Spinal cord (tissue), 10 donors: ENCODE measurements at places on chromosomes 1 and 21. TPM values are rescaled to one million over a fixed set of nuclear protein-coding genes. Genes with fewer than 3 reads are reported as not detected.

Gene LCE1E
- total RNA-seq, result not detected

Gene TDRD10
- total RNA-seq, result 0.40 TPM

Gene PCP4L1
- 81.2 TPM for total RNA-seq

Gene DENND2D
- total RNA-seq, result 7.1 TPM

Gene KIF2C
- 10.8 TPM for total RNA-seq

Gene LAMC1
- total RNA-seq, result 170 TPM

Gene TYW3
- total RNA-seq, result 14.5 TPM

Gene LORICRIN
- 0.22 TPM for total RNA-seq

Gene PADI6
- not detected for total RNA-seq

Gene SIK1
- 13.2 TPM for total RNA-seq

Gene FABP3
- total RNA-seq, result 77.1 TPM

Gene HAPLN2
- 7.3 TPM for total RNA-seq

Gene PCP4
- total RNA-seq, result 25.8 TPM

Gene OVAAL
- not detected for total RNA-seq

Gene E2F2
- total RNA-seq, result 5.8 TPM

Gene OR2L2
- total RNA-seq, result 0.39 TPM

Gene MIA3
- 65.8 TPM for total RNA-seq

Gene AMPD1
- total RNA-seq, result not detected

Gene SRGAP2B
- 84.3 TPM for total RNA-seq

Gene PCAT6
- total RNA-seq, result 0.88 TPM

Gene TBX15
- total RNA-seq, result 30.6 TPM

Gene KIF17
- total RNA-seq, result 3.9 TPM

Gene CDK18
- total RNA-seq, result 11.6 TPM

Gene ZFYVE9
- 96.7 TPM for total RNA-seq

Gene IL10
- total RNA-seq, result 1.2 TPM

Gene C1orf167
- total RNA-seq, result 4.7 TPM

Gene MAP10
- 5.2 TPM for total RNA-seq

Gene RGL1
- 53.4 TPM for total RNA-seq

Gene ADAMTS5
- total RNA-seq, result 20.1 TPM

Gene DSCAM
- total RNA-seq, result 13.4 TPM

Gene RGSL1
- 0.11 TPM for total RNA-seq

Gene NPHS2
- not detected for total RNA-seq
